Fibroblast of upper back skin (primary cell): ENCODE measurements at places on chromosomes 11 and 22.
A peak's percentile ranks its signal among the peaks of the same experiment; 100 is the strongest.

GRCh38 chr11:117704395-117705100, 92.5 kb downstream of the DSCAML1 start:
- DNase-seq = no peak

DNA sequence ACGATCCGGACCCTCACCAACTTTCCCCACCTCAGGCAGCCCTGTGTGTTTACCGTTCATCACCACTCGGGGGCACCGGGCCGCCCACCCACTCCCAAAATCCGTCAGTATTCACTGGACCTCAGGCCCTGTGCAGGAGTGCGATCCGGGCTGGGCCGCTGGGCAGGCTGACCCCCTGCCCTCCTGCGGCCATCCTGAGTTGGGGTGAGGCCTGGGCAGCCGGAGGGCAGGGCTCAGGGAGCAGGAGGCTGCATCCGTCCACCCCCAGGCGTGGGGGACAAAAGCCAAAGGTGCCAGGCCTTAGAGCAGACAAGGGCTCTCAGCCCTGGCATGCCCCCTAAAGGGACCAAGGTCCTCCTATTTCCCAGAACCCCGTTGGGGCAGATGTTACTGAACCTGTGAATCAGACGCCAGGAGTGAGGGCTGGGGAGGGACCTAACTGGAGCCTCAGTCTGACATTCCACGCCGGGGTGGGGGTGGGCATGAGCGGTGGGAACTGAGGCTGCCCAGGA, 16.8 kb upstream of the TMEM191C start:
- DNase-seq = no peak

DNA sequence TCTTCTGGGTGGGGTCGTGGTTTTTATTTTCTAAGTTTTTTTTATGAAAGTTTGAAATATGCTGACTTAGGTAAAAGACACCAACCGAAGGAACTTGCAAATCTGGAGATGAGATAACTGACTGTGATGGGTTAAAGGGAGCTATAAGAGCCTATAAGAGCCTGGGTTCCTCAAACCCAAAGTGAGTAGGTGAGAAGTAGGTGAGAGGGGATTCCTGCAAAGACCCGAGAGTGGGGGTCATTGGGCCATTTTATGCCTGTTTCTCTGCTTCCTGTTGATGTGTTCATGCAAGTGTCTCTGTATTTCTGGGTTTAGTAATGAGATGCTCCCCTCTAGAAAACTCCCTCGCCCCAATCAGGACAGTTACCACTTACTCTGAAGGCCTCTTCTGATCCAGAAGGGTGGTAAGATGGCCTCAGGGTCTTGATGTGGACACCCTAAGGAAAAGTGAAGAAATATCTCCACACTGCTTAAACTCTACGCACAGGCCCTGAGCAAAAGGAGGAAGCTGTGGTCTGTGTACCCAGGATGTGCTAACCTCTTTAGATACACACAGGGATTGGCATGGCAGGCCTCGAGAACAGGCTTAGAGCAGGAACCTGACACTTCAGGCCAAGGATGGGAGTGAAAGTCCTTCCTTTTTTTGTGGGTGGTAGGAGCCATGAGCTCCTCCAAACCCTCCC, 1.8 kb downstream of the FLI1 start:
- DNase-seq = no peak

DNA sequence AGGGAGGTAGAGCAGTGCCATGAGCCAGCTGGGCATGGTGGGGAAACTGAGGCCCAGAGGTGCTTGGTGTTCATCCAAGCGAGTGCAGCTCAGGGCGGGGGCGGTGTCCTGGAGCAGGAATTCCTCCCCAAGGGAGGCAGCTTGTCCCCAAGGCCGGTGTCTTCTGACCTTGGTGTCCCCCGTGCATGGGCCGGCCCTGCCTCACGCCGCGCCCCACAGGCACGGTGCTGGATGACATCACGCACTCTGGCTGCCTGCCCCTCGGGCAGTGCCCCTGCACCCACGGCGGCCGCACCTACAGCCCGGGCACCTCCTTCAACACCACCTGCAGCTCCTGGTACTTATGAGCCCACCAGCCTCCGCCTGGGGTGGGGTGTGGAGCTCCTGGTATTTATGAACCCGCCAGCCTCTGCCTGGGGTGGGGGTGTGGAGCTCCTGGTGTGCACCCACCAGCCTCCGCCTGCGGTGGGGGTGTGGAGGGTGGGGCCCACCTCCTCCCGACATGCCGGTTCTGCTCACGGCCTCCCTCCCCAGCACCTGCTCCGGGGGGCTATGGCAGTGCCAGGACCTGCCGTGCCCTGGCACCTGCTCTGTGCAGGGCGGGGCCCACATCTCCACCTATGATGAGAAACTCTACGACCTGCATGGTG, 6.7 kb downstream of the MUC5B start:
- DNase-seq = no peak

- DNase-seq = no peak
These were observed 55.4 kb upstream of the NECTIN1 start for GRCh38 chr11:119784421-119784820.

DNA sequence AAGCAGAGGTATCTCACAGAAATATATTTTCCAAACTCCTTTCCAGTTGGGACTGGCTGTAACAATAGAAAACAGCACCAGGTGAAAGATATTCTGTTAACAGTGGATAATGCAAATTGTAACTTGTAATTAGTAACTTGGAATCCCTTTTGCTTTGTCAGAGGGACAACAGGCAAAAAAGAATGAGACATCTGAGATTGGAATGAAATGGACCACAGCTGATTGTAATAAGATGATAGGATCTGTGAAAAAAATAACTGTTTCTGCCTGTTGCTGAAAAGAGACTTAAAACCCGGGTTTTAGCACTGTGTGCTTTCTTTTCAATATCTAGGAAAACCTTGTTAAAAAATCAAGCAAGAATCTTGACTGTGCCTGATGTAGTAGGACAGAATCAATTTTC, 655.7 kb downstream of the METTL15 start:
- DNase-seq = no peak

- no peak for DNase-seq
These were observed 9.3 kb downstream of the TSSC4 start for GRCh38 chr11:2409611-2410468.

- no peak for DNase-seq
These were observed 7.3 kb upstream of the BRSK2 start for GRCh38 chr11:1382429-1382828.

DNA sequence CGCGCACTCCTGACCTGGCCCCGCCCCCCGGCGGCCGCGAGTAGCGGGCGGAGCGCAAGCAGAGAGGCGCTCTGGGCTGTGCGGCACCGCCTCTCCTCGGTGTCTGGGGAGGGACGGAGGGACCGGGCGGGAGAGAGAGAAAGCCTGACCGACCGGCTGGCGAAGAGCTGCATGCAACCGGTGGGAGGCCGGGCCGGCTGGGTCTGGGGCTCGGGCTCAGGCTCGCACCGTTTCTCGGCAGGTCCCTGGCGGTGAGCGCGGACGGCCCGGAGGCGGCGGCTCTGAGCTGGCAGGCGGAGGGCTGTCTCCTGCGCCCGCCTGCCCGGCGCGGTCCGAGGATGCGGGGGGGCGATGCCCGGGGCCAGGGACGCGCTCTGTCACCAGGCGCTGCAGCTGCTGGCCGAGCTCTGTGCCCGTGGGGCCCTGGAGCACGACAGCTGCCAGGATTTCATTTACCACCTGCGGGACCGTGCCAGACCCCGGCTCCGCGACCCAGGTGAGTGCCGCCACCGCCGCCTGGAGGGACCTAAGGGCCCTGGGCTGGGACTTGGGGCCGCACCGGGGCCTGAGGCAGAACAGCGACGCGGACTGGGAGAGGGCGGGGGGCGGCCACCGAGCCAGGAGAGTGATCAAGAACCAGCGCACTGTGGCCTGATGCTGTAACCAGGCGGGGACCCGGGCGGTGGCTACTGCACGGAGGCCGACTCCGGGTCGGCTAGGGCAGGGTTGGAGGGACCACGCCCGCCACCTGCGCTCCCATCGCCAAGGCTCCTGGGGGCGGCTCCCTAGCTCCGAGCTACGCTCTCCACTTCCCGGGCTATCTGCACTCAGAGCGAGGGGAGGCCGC, at the start of gene SYT9:
TSS of gene SYT9 (plus strand) at position 69 of the 847 bp plus-strand sequence. CDS start at position 352, 283 bp downstream.
- peak; percentile 14 for DNase-seq

- peak; percentile 33 for DNase-seq
These were observed 189.0 kb downstream of the DDX10 start for GRCh38 chr11:108853864-108854263.
